ENCODE measurements at places on chromosomes 12 and 14.

DNA sequence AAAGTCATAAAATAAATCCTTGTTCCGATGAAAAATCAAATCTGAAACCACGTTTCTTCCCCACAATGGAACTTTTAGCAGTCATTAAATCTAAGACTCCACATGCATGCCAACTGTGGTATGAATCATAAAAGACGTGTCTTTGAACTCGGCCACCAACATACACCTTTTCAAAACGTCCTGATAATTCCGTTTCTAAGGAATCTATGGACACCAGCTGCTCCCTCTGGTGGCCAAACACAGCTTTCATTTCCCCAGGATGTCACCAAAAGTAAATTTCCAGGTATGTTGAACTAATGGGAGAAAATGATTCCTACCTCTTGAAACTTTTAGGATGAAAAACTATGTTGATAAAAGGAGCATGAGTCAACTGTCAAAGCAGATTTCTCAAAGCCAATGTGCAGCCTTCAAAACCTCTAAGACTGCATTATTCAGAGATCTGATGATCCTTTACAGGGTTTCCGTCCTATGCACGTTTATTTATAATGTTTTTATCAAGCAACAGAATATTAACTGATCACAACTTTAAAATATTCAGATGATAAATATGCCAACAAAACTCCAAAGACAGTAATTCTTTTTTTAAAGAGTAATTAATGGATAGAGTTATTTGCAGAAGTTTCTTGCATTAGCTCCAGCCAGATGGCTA lies 96.2 kb downstream of the CIT start:
- DNase-seq, result no peak

- no peak for DNase-seq
These were observed 20.0 kb downstream of the KCNK10 start for GRCh38 chr14:88303041-88303440.

DNA sequence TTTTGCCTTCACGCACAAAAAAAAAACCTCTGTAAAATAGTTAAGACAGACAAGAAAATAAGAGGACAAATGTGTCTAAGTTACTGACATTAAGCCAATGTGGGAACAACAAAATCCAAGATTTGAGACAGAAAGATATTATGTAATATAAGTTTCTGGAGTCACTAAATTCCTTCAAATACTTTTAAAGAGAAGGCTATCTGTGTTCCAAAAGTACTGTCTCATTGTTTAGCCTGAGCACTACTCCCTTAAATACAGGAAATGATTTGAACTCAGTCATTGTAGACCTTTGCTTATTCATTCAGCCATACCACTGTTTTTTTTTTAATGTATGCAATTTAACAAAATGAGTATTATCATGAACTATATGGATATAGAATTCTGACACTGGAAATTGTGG lies 82.7 kb upstream of the KITLG start:
- DNase-seq, result no peak

GRCh38 chr12:113565368-113565767 lies 93.7 kb upstream of the LHX5 start:
- no peak for DNase-seq

- no peak for DNase-seq
These were observed 4.8 kb downstream of the RNF34 start for GRCh38 chr12:121404734-121405133.

DNA sequence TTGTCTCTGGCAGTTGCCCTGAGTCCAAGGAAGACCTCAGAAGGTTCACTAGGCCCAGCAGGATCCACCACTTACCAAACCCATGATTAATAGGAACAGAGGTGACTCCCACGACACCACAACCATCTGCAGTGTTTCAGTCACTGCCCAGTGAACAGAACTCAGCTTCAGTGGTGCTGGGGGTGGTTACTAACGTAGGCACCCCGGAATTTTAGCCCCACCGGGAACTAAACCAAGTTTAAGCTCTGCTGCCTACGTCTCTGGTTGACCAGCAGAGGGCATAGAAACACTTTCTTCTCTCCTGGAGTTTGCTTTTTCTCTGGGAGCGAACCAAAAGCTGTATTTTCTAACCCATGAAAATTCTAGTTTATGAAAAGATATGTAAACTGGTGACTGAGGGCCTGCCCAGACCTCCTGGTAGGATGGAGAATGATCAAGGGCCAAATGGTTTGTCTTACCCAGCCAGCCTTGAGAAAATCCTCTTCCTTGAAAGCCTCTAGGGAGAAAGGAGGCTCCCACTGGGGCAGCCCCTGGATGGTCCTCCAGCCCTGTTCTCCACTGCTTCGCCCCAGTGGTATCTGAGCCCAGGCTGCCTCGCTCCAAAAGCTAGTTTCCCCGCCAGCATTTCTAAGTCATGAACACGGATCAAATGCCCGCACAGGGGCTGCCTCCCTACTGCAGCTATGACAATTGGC lies 379.8 kb downstream of the DPF3 start:
- no peak for DNase-seq

GRCh38 chr12:74646831-74647230 lies 109.2 kb downstream of the ATXN7L3B start:
- no peak for DNase-seq

DNA sequence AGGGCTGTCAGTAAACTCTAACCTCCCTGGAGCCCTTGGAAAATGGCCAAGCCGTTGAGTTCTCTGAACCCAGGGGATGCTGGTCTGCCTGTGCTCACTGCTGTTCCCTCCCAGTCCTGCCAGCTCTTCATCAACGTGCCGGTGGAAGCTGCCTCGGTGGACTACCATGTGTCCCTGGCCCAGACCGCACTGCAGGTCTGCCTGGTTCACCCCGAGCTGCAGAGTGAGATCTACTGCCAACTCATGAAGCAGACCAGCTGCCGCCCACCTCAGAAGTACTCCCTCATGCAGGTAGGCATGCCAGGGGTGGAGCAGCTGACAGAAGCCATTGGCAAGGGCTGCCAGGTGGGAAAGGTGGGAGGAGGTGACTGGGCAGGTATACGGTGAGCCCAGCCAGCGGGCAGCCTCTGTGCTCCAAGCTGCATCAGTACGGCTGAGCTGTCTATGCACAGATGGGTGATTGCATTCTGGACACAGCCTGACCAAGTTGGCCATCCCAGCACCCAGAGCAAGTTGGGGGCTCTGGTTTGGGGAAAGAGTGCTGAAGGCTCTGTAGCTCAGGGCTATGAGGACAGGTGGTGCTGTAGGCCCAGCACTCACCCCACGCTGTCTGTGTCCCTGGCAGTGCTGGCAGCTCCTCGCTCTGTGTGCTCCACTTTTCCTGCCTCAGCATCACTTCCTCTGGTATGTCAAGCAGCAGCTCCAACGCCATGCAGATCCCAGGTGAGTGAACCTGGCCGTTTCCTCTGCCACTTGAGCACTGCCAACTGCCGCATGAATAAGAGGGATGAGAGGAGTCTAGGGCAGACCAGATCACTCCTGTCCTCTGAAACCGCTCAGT lies 21.9 kb downstream of the PIGH start:
- no peak for DNase-seq

GRCh38 chr14:30431552-30431951 lies 127.4 kb upstream of the G2E3 start:
- DNase-seq, result no peak

DNA sequence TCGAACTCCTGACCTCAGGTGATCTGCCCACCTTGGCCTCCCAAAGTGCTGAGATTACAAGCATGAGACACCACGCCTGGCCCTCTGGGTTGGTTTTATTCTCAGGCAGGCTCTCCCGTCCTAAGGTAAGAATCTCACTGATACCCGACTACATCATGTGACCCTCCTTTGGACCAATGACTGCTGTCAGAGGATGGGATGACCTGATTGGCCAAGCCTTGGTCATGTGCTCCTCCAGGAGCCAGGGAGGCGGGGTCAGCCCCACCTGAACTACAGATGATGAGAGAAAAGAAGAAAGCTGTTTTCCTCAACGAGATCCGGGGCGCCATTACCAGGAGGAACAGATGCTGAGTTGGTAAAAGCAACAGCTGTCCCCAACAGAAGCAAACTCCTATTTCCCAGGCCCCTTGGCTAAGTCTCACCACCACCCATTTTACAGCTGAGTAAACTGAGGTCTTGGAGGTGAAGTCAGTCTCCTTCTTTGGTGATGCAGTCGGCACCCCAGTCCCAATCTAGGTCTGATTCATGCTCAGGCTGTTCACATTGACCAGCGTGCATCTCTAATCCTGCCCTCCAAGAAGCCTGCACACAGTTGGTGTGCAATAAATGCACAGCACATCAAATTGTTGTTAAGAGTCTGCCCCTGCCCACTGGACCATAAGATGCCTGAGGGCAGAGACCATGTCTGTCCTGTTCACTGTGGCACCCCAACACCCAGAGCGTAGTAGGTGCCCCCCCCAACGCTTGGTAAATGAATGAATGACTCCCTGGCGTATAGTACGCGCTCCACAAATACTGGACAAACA lies 118.8 kb downstream of the SCARB1 start:
- DNase-seq, result no peak

DNA sequence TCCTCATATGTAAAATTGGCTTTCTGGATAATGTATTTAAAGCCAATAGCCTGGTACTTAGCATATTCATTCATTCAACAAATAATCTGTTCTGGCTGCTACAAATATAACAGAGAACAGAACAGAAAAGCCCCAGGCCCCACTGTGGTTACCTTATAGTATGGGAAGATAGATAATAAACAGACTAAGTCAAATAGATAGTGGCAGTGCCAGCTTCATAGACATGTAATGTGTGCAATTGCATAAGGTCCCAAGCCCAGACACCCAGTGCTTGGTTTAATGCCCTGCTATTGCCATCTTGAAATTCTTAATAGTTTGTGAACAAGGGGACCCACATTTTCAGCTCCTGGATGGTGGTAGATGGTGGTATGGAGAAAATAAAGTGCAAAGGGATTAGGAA lies 320.2 kb upstream of the USP15 start:
- no peak for DNase-seq

DNA sequence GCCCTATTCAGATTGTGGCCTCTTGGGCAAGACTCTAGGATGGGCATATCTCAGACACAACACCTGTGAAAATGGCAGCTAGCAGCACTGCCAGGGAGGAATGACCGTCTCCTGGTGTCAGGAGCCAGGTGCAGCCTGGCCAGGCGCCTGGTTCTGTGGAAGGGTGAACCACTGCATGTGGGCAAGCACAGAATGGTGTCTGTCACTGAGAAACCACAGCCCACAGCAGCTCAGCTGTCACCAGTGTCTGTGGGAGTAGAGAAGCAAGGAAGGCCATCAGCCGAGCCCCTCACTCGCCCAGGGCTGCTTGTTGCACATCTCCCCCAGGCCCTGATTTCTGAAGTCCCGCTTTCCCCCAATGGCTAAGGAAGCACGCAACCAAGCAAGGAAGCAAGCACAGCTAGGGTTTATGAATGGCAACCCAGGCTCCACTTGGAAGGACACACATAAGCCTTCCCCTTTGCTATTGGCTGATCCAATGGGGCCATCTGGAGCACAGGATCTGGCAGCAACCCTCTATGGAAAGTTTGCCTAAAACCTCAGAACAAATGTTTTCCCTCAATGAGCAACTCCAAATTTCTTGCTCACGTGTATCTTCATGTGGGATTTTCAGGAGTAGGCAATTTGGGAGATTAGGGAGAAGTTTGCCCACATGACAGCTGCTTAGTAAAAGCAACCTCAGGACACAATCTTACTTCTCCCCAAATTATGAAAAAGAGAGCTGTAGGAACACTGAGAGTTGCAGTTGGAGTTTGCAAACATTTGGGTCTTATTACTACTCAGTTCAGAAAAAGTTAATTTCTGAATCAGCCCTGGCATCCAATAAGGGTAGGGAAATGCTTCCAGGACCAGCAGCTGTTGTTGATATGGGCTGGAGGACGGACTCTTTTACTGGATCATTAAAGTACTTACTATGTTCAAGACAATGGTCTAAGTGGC lies 44.7 kb downstream of the GPHB5 start:
- no peak for DNase-seq

- no peak for DNase-seq
These were observed 21.4 kb upstream of the BTG1 start for GRCh38 chr12:92167075-92167474.

DNA sequence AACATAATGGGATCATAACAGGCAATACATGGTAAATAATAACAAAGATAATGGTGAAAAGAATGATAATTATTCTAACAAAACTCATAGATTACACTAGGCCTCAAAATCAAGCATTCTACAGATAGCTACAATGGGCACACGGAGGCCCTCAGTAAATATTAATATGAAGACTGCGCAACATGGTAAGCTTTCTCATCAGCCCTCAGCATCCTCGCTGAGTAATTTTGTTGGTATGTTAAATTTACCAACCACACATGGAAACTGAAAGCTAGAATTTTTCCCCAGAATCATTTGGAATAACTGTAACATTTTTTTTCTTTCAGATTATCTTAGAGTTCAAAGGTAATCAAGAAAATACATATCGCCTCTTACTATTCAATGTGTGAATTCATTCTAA lies 74.2 kb upstream of the PYGL start:
- DNase-seq, result no peak

GRCh38 chr12:107491856-107492255 lies 193.7 kb upstream of the PWP1 start:
- DNase-seq, result no peak

DNA sequence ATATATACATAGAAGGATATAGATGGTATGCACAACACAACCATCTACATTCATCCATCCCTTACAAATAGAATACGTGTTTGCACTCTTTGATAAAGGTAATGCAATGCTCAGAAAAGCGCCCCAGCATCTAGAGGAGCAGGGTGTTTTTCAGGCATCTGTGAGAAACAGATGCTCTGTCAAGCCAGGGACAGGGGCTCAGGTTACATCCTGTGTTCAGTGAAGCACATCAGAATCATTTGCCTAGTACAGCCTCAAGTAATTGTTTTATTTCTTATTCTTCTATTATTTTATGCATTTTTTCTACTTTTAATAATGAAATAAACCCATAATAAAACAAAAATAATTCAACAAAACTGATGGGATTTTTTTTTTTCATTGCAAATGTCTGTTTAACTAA lies 50.5 kb upstream of the HIF1A start:
- DNase-seq, result no peak

- DNase-seq, result no peak
These were observed 1327.5 kb upstream of the FLRT2 start for GRCh38 chr14:84202486-84202885.

DNA sequence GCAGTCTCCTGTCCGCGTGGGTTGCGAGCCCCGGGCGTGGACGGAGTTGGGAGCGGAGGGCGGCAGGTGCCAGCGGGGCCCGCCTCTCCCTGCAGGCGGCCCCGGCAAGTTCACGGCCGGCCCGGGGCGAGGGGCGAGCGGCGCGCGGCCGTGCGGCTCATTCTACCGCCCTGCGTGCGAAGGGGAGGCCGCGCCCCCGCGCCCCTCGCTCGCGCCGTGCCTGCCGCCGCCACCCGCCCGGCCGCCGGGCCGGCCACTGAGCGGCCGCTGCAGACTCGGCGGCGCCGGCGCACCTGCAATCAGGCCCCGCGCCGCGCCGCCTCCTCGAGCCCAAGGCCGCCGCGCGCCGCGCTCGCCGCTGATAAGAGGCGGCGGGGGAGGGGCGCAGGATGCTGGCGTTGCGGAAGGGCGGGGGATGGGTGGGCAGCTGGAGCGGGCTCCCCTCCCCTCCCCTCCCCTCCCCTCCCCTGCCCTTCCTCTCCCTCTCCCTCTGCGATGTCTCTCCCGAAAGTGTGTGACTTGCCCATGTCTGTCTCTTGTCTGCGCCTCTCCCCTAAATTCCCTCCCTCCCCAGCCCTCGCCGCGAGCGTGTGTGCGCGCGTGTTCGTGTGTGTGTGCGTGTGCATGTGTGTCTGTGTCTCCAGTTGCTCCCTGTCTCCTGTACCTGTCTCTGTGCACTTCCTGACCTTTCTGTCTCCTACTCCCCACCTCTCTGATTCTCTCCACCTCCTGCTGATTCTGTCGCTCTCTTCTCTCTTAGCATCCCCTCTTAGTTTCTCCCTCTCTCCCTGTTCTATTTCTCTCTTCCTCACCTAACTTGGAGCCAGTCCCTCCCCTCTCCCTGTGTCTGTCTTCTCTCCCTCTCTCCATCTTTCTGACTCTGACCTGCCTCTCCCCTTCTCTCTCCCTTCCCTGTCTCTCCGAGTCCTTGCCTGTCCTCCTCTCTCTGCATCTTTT lies 768.1 kb upstream of the TBX3 start:
- no peak for DNase-seq

Measured in stimulated activated CD8-positive, alpha-beta memory T cell treated with anti-CD3 and anti-CD28 coated beads, Interleukin-15, amount 100 ng/mL, for 48 hours (primary cell).